ENCODE measurements at places on chromosomes 2 and 18.
A peak's percentile ranks its signal among the peaks of the same experiment; 100 is the strongest.

DNA sequence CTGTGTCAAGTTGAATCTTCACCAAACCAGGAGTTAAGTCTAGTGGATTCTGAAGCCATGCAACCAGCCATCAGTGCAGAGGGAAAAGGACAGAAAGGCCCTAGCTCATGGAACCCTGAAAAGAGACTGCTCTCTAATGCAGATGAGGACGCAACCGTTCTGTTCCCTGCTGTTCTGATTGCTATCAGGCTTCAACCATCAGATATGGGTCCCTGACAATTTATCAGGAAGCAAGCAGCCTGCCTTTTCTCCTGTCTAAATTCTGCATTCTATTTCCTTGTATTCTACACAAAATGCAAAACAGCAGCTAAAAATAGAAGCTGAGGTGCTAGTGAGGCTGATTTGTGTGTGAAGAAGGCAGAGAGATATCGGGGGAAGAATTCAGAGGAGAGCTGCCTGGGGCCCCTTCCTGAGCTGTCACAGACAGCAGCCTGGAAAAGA, 68.4 kb upstream of the RTN4 start:
- no peak overlapping the region for H3K4me3 ChIP-seq
- H3K27ac ChIP-seq, result peak overlapping the region; percentile 65
- DNase-seq, result no peak
- peaks cover 82% of the 10 kb centered on the region for H3K4me1 ChIP-seq

DNA sequence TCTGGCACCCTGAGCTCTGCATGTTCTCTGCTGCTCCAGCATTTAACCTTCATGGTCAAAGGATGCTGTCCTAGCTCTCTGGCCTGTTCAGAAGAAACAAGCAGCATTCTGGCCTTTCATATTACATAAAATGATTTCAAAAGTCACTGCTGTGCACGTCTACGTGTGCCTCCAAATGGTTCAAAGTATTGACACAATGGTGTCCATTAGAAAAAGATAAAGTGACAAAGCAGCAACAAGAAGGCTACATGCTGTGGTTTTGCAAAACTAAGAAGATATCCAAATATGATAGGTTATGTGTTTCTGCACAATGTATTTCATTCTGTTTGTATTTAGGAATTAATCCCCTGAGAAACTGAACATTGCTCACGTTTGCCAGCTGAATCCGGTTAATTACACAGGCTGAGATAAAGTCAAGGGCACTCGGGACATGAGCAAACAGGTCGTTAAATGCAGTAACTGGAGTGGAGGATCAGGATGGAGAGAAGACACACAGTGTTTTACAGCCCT, 258.5 kb downstream of the DOK6 start:
- H3K4me1 ChIP-seq, result no peaks in the 10 kb centered on the region
- no peaks in the 10 kb centered on the region for H3K27me3 ChIP-seq
- no peak overlapping the region for H3K4me3 ChIP-seq
- H3K27ac ChIP-seq, result no peak overlapping the region
- H3K36me3 ChIP-seq, result no peaks in the 10 kb centered on the region
- DNase-seq, result no peak

GRCh38 chr2:112321375-112322320, 46.3 kb downstream of the ZC3H6 start:
- no peaks in the 10 kb centered on the region for H3K27me3 ChIP-seq
- no peaks in the 10 kb centered on the region for H3K36me3 ChIP-seq
- no peak for DNase-seq

DNA sequence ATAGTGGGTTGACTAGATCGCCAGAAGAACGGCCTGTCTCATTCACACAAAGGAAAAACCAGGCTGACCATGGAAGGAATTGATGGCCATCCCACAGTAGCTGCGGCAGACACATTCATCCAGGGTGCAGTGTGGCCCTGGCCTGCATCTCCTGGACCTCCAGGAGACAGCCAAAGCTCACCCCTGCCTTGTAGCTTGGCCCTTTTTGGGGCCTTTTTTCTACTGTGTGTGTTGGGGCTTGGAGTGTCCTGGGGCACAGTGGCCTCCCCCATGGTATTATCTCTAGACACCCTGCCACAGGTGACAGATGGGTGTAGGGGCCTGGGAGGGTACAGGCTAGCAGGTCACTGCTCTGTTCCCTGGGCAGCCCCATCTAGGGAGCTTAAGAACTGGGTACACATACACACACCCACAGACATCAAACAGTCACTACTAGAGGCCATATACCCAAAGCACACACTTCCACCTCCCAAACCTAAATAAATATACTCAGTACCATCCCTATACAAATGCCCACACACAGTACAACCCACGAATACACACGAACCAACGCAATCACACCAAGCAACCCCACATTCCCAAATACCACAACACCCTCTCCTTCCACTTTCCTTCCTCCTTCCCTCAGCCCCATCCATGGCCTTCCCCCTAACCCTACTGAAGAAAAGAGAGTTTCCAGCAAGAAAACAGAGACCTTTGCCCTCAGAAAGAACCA, 8.6 kb downstream of the EN1 start:
- H3K4me3 ChIP-seq, result no peak overlapping the region
- no peaks in the 10 kb centered on the region for H3K36me3 ChIP-seq
- H3K27me3 ChIP-seq, result peaks cover 16% of the 10 kb centered on the region
- H3K4me1 ChIP-seq, result peaks cover 21% of the 10 kb centered on the region
- no peak for DNase-seq

GRCh38 chr2:231028889-231029288, 8.4 kb upstream of the C2orf72 start:
- H3K4me3 ChIP-seq, result no peak overlapping the region
- H3K4me1 ChIP-seq, result no peaks in the 10 kb centered on the region
- no peak overlapping the region for H3K27ac ChIP-seq
- H3K36me3 ChIP-seq, result no peaks in the 10 kb centered on the region
- peaks cover 21% of the 10 kb centered on the region for H3K27me3 ChIP-seq

- no peak overlapping the region for H3K4me3 ChIP-seq
- no peaks in the 10 kb centered on the region for H3K36me3 ChIP-seq
- H3K4me1 ChIP-seq, result no peaks in the 10 kb centered on the region
- no peak for DNase-seq
These were observed 205.5 kb upstream of the MYT1L start for GRCh38 chr2:2536416-2537056.

- peaks cover 73% of the 10 kb centered on the region for H3K36me3 ChIP-seq
- H3K27ac ChIP-seq, result no peak overlapping the region
- DNase-seq, result no peak
- no peaks in the 10 kb centered on the region for H3K4me1 ChIP-seq
These were observed 23.6 kb downstream of the COX7A2L start for GRCh38 chr2:42337356-42337820.

DNA sequence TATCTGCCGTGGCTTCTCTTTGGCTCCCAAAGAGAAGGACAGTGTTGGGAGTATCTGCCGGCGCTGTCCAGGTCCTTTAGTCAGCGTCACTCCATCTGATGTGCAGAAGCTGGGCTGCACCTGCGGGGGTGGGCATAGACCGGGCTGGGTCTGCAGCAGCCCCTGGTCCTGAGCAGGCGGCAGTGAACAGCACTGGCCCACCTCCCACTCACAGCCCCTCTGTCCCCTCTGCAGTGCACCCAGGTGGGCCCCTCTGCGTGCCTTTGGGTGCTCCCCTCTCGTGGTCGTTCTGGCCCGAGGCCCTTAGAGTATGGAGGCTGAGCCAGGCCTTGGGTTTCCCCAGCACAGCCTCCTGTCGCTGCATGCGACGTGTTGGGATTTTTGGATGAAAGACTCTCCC, 95.7 kb downstream of the USP40 start:
- no peaks in the 10 kb centered on the region for H3K27me3 ChIP-seq
- H3K36me3 ChIP-seq, result peaks cover 22% of the 10 kb centered on the region
- no peak overlapping the region for H3K4me3 ChIP-seq
- H3K4me1 ChIP-seq, result peaks cover 4% of the 10 kb centered on the region

DNA sequence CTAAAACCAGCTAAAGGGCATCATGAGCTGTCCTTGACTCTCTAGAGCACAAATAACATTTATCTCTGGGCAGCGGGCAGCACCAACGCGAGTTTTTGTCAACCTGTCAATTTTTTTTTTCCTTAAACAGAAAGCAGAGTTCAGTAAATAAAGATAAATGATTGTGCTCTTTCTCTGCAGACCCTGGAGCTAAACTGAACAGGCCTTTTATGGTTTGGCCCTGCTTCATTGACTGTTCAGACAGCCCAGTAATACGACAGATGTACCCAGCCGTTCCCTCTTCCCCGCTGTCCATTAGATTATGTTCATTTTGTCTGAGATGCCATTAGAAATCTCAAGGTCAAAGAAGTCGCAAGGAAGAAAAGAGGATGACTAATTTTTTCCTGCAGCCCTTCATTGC, 280.5 kb upstream of the PIK3C3 start:
- H3K27ac ChIP-seq, result no peak overlapping the region
- no peaks in the 10 kb centered on the region for H3K36me3 ChIP-seq
- H3K4me1 ChIP-seq, result no peaks in the 10 kb centered on the region
- no peaks in the 10 kb centered on the region for H3K27me3 ChIP-seq

GRCh38 chr2:38377050-38377828, at the start of gene ATL2:
Gene ATL2 (minus strand): TSS chr2:38377273. CDS start chr2:38377260, 13 bp downstream.
- peak within 1 kb of the TSS; percentile 96 for H3K27ac ChIP-seq
- peaks cover 11% of the 10 kb centered on the region for H3K4me1 ChIP-seq
- H3K27me3 ChIP-seq, result no peaks in the 10 kb centered on the region
- H3K4me3 ChIP-seq, result peak within 1 kb of the TSS; percentile 91

DNA sequence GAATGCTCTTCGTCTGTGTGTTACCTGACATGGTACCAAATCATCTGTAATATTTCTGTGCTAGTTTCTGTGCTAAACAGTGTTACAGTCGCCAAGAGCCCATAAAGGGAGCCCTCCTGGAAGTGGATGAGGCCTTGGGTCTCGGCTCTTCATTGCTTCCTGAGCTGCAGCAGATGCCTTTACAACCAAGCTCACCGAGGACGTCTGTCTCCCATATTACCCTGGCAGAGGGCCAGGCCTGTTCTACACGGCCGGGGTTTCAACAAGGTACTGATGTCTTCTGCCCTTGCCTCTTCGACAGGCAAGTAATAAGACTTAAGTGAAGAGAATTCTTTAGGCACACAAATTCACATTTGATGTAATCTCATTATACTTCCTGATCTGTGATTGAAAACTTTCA, 16.8 kb downstream of the RPL31 start:
- H3K27ac ChIP-seq, result no peak overlapping the region
- H3K4me3 ChIP-seq, result no peak overlapping the region
- no peaks in the 10 kb centered on the region for H3K4me1 ChIP-seq
- H3K27me3 ChIP-seq, result no peaks in the 10 kb centered on the region
- peaks cover 32% of the 10 kb centered on the region for H3K36me3 ChIP-seq

DNA sequence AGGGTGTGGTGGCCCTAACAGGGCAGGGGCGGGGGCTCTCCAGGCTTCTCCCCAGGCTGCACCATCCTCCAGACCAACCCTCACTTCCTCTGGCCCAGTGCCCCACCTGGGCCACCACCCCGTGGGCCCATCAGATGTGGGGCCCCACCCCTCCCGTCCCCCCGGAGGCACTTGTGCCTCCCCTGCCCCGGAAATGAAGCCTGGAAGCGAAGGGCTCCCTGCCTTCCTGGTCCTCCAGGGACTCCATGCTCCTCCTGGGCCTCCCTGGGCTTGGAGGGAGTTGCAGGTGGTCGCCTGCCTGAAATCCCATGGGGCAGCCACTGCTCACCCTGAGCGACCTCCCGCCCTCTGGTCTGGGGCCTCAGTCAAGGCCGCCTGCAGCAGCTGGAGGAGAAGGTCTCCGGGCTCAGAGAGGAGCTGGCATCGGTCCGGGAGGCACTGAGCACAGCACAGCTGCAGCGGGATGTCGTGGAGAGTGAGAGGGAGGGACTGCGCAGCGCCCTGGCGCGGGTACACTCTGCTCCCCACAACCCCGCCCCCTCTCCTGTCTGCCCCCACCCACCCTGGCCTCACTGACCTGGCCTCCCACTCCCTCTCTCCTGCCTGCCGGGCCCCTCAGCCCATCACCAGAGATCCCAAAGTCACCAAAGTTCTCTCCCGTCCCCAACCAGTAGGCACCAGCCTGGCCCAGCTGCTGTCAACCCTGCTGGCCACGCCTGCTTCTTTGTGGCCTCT, 28.0 kb downstream of the CROCC2 start:
- no peaks in the 10 kb centered on the region for H3K4me1 ChIP-seq
- H3K27ac ChIP-seq, result no peak overlapping the region
- H3K27me3 ChIP-seq, result peaks cover 58% of the 10 kb centered on the region
- H3K4me3 ChIP-seq, result no peak overlapping the region
- DNase-seq, result no peak

Measured in K562 (cell line).